ENCODE measurements at places on chromosomes 1 and 21.
A peak's percentile ranks its signal among the peaks of the same experiment; 100 is the strongest.

GRCh38 chr1:174217787-174218574 lies 58.7 kb downstream of the RABGAP1L start:
- peak; percentile 15 for DNase-seq

DNA sequence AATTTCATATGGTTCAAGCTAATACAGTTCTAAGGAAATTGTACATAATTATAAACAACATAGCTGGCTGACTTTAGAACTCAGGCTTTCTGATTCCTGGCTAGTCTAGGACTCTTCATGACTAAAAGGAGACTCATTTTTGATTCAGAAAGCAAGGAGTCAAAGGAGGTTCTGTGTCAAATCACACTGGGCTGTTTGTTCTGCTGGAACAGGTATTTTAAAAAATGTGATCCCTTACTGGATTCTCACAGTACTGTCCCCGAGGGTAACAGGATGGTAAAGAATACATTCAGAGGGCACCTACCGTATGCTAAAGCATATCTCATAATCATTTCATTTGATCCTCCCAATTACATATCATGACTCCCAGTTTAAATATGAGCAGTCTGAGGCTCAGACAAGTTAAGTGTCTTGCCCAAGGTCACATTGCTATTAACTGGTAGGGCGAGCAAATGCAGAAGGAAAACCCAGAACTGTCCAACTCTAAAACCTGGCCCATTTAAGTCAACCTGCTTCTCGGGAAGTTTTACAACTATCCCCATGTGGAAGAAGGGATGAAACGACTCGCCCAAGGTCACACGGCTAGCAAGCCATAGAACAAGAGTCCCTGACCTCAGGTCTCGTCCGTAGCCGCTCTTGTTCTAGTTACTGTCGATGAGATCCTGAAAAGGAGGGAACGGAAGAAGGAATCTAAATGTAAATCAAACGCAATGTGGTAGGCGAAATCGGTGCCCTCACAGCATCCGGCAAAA lies 675 bp downstream of the MYSM1 start:
- no peak for DNase-seq

DNA sequence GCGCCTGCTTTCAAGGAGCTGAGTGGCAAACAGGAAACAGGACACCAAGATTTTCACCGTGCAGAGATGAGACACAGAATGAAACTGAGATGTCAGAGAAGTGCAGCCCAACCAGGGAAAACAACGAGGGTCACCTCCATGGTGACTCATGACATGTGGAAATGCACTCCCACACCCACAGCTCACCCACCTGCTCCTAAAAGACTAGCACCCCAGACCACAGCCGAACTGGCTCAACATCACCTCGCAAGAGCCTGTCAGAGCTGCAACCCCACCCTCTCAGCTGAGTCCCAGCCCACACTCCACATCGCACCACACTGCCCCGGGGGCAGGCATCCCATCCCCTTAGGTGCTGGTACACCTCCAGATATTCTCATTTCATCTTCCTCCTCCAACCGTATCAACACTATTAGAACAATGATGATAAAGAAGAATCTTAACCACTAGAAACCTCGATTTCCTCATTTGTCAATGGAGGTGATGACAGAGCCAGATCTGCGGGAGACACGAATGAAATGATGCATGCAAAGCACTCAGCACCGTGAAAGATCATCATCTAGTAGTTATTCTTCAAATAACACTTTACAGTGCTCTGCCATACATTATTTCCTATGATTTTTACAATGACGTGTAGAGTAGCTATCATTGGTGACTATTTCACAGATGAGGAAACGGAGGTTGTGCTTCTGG lies 103.2 kb downstream of the DMRTB1 start:
- DNase-seq = no peak

DNA sequence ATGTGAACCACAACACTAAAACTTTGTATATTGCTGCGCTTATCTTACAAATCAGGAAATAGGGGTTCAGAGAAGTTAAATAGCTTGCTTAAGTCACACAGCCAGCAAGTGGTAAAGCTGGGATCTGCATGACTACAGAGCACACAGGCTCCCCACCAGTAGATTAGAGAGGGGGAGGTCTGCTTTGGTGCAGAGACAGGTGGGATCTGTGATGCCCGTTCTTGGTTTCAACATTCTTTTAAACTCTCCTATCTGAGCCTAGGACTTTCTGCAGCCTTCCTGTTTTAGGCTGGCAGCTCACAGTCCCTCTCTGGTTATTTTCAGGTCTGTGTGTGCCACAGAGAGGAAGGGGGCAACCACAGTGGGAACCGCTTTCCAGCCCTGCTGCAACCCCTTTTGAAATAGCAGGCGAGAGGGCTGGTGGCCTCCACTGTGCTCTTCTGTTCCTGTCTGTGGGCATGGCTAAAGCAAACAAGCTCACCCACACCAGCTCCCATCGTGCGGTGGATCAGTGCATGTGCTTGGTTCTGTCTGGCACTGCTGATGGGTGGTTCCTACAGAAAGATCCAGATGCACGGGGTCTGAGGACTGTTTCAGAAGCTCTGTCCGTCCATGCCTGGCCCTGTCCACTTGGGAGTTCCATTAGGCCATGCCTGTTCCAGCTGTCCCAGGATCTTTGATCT lies 1.7 kb upstream of the IL6R start:
- no peak for DNase-seq

DNA sequence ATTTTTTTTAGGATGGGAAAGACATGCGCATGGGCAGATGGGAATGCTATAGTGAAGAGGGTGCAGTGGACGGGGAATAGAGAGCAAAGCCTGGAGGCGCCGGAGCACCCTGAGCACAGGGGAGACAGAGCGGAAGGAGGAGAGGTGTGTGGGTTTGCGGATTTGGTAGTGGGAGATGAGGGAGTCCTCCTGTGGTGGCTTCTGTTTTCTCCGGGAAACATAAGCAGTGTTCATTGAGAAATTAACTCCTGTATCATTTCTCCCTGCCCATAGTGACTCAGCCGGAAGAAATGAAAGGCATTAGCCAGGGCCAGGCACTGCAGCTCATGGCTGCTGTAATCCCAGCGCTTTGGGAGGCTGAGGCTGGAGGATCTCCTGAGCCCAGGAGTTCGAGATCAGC lies 4.7 kb upstream of the PTPRF start:
- peak; percentile 76 for DNase-seq

GRCh38 chr1:119003413-119004128 lies 15.4 kb upstream of the TBX15 start:
- DNase-seq = no peak

DNA sequence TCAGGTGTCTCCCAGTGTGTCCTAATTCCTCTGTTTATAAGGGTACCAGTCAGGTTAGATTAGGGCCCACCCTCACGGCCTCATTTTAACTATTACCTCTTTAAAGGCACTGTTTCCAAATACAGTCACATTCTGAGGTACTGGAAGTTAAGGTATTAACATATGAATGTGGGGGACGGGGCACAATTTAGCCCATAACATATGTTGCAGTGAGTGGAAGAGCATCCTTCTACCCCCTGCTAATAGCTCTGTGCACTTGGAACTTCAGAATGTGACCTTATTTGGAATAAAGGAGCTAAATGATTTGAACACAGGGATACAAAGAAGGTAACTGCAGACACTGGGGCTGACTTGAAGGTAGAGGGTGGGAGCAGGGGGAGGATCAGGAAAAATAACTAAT lies 67.3 kb upstream of the ADGRL2 start:
- DNase-seq = no peak

GRCh38 chr1:208118841-208119606 lies 125.2 kb downstream of the PLXNA2 start:
- no peak for DNase-seq

DNA sequence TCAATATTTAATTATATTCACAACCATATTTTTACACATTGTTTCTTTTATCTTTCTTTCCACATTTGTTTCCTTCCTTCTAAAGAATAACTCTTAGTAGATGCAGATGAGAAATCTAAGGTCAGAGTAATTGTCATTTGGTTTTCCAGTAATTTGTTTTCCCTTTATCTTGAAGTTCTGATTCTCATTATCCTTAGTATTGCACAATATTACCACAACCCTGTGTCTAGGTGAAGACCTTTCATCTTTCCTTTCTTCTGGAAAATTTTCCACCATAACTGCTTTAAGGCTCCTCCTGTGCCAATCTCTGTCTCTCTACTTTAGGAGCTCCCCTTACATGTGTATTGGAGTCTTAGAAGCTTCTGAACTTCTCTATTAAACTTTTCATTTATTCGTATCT lies 209.0 kb downstream of the DPYD start:
- no peak for DNase-seq

GRCh38 chr21:46055863-46056281 lies 42.0 kb upstream of the COL6A2 start:
- no peak for DNase-seq

- no peak for DNase-seq
Measured at GRCh38 chr1:56816909-56817308, 2.3 kb downstream of the FYB2 start.

DNA sequence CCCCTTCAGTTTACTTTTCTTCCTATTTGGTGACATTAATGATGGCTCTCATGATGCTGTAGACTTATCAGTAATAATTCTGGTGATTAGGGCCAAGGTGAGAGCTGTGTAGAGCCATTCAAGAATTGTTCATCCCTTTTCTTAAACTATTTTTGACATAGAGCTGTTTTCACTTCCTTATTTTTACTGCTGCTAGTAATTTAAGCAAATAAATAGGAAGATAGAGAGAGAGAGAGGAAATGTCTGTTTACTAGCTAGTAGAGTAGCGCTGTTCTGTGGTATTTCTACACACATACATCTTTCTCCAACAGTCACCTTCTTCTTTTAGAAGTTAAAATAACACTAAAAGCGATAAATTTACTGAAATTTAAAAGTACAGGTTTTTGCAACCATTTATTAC lies 678.0 kb upstream of the ZP4 start:
- DNase-seq = no peak

GRCh38 chr1:115946116-115946515 lies 30.2 kb upstream of the SLC22A15 start:
- DNase-seq = no peak

DNA sequence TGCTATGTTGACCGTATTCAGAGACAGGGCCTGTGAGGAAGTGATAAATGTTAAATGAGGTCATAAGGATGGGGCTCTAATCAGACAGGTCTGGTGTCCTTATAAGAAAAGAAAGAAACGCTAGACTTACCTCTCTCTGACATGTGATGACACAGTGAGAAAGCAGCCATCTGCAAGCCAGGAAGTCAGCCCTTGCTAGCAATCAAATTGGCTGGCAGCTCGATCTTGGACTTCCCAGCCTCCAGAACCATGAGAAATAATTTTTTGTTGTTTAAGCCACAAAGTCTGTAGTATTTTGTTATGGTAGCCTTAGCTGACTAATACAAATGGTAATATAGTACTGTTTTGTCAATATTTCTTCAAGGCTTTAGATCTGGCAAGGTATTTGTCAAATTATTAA lies 25.1 kb upstream of the AGL start:
- no peak for DNase-seq

DNA sequence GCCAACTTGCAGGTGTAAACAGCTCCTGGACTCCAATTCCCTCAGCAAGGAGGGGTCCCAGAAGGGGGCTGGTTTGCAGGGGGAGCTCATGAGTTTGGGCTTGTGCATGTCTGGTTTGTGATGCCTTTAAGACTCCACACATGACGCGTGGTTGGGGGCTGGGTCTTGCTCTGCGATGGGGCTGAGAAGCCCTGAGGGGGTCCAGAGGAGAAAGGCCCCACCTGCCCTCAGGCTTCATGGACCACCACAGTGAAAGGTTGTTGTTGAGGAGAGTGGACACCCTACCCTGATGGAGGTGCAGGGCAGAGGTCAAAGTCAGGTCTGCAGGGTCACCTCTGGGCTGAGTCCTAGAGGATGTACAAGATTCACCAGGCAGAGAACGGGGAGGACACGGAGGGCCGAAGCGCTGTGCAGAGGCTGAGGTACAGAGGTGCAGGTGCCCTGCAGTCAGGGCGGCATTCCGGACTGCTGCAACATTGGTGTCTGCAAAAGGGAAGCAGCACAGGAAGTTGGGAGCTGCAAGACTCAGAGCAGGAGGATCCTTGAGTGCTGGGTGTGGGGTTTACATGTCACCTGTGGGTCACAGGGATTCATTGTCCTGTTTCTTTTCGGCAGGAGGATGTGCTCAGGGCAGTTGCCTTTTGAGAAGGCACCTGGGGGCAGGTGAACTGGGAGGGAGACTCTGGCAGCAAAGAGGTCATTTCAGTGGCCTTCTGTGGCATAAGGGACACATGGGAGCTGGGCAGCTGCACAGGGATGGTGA lies 399.4 kb downstream of the PTPRU start:
- no peak for DNase-seq

GRCh38 chr21:34148826-34149558 lies 75.6 kb downstream of the MRPS6 start:
- DNase-seq = no peak

GRCh38 chr1:79741720-79742421 lies 735.3 kb upstream of the ADGRL4 start:
- no peak for DNase-seq

- DNase-seq = no peak
Measured at GRCh38 chr1:187143783-187144182, 315.0 kb downstream of the PLA2G4A start.

DNA sequence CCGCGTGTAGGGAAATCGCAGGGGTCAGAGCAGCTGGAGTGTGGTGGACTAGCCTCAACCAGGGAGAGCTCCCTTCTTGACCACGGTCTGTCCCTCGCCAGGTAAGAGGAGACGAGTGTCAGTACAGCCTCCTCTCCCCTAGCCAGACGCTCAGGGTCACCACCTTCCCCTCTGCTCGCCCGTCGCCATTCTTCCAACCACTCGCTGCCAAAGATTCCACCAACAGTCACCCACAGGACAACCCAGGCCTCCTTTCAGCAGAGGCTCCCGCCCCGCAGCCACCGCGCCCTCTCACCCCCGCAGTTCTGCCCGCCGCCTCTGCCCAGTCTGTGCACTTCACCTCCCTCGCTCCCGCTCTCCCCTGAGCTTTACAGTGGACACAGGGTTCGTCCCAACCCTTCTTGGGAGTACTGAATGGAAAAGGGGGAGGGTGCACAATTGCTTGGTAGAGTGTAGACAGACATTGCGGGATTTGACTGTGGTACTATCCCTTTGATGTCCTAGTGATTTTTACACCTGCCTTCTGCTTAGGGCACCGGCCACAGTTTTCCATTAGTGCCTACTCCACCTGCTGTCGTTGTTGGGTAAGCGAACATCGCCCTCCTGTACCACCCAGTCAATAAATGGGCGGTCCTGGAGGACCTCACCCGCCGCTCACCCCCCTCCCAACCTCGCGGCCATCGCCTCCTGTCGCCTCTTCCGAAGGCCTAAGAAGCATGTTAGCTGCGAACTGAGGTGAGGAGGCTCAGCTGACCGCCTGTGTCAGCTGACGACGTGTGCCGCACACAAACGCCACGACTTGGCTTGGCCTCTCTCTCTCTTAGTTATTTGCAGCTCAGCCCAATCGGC lies 9.2 kb upstream of the NBPF11 start:
- DNase-seq = no peak
